ENCODE measurements at places on chromosomes 2 and 18. TPM values are rescaled to one million over a fixed set of nuclear protein-coding genes. Genes with fewer than 3 reads are reported as not detected.

Gene DLGAP1
- total RNA-seq, result 0.45 TPM

Gene KCMF1
- total RNA-seq, result 94.1 TPM

Gene TRIB2
- 4.9 TPM for total RNA-seq

Gene CKAP2L
- 42.1 TPM for total RNA-seq

Gene RGPD5
- total RNA-seq, result 38.6 TPM

Gene GKN2
- total RNA-seq, result not detected

Gene ANKRD30B
- not detected for total RNA-seq

Gene PLEKHA3
- total RNA-seq, result 27.5 TPM

Gene AGXT
- total RNA-seq, result not detected

Gene CFAP53
- 0.26 TPM for total RNA-seq

Gene IL37
- not detected for total RNA-seq

Gene PELI1
- 42.9 TPM for total RNA-seq

DNA sequence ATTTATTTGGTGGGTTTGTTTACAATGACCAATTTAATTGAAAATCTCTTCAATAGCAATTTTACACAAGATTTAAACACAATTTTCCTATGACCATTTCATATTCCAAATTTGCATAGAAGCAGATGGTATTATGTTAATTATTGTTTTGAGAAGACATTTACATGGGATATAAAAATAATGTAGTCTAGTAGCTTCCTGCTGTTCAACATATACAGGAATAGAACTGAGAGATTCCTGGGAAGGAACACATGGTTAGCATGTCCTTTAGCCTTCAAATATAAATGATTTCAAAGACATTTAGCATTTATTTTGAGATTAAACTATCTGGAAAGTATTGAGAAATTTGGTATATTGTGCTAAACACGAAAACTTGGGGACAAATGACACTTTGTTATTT is 129.6 kb downstream of the KCNE4 start:
- no peak overlapping the region for H3K4me3 ChIP-seq

DNA sequence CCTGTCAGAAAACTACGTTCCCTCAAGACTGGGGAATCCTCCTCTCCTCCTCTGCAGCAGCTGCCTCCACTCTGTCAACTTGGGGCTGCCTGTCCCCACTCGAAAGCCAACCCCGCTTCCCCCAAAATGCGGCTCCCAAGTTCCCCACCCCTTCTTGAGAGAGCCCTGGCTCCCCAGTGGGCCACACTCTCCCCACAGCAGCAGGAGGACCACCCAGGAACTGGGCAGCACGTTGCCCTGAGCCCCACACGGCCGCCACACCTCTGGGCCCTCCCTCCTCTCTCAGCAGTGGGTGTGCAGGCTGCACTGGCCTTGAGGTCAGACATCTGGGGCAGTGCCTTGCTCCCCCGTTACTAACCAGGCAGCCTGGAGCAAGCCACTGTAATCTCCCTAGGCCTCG is 9.6 kb upstream of the TEX51 start:
- peaks cover 2% of the 10 kb centered on the region for H3K4me1 ChIP-seq
- H3K27ac ChIP-seq, result no peak overlapping the region
- no peak for DNase-seq
- no peaks in the 10 kb centered on the region for H3K36me3 ChIP-seq
- no peak overlapping the region for H3K4me3 ChIP-seq

DNA sequence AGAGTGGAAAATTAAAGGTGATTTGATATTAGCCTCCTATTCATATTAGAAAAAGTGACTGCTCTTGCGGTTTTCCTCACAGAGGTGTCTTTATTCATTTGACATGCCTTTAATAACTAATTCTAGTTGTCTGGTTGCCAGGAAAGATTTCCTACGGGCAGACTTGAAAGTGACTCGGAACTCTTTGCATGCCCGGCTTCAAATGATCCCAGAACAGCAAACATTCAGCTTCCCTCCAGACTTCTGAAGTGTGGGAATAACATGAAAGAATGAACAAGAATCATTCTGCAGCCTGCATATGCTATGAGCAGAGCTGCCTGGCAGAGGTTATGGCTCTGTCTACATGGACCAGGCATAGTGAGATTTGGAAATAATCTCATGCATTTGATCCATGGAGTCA is 89.6 kb upstream of the PKDCC start:
- no peak for DNase-seq
- H3K4me1 ChIP-seq, result peaks cover 3% of the 10 kb centered on the region
- H3K27ac ChIP-seq, result no peak overlapping the region
- no peak overlapping the region for H3K4me3 ChIP-seq

GRCh38 chr2:176035013-176035691 is 33.1 kb upstream of the LNPK start:
- H3K4me3 ChIP-seq, result no peak overlapping the region
- peaks cover 22% of the 10 kb centered on the region for H3K27me3 ChIP-seq
- H3K27ac ChIP-seq, result no peak overlapping the region
- no peaks in the 10 kb centered on the region for H3K36me3 ChIP-seq
- DNase-seq, result no peak
- H3K4me1 ChIP-seq, result no peaks in the 10 kb centered on the region

- no peaks in the 10 kb centered on the region for H3K36me3 ChIP-seq
- H3K4me1 ChIP-seq, result peaks cover 27% of the 10 kb centered on the region
- no peak overlapping the region for H3K27ac ChIP-seq
- no peak for DNase-seq
- H3K4me3 ChIP-seq, result no peak overlapping the region
Measured at GRCh38 chr2:200310545-200310971, 4.1 kb downstream of the SPATS2L start.

DNA sequence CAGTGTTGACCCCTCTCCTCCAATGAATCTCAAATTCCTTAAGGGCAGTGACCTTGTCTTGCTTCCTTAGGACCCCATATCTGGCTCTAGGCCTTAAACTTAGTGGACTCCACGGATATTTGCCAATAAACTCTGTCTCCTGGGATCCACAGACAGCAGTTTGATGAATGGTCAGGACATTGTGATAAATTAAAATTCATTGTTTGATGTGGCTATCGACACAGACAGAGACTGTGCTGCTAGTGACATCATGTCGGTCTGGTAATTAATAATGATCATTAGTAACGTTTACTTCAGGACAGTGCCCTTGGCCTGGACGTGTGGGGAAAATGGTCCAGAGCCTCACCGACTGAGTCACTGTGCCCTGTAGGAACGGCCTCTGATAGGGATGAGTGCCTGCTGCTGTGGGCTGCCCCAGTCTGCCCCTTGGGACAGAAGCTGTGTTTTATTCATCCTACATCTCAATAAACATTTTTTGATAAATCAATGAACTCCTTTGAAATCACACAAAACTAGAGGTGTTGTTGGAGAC is 5.2 kb upstream of the SLC35F6 start:
- H3K4me1 ChIP-seq, result peaks cover 14% of the 10 kb centered on the region
- no peak overlapping the region for H3K27ac ChIP-seq

- peaks cover 50% of the 10 kb centered on the region for H3K36me3 ChIP-seq
- no peak for DNase-seq
- H3K27me3 ChIP-seq, result no peaks in the 10 kb centered on the region
- H3K4me3 ChIP-seq, result no peak overlapping the region
- peaks cover 41% of the 10 kb centered on the region for H3K4me1 ChIP-seq
- peak overlapping the region; percentile 68 for H3K27ac ChIP-seq
Measured at GRCh38 chr2:143705108-143705707, 576.0 kb downstream of the ARHGAP15 start.

- no peak for DNase-seq
- no peak overlapping the region for H3K27ac ChIP-seq
- no peaks in the 10 kb centered on the region for H3K27me3 ChIP-seq
- H3K4me1 ChIP-seq, result no peaks in the 10 kb centered on the region
- no peak overlapping the region for H3K4me3 ChIP-seq
- H3K36me3 ChIP-seq, result no peaks in the 10 kb centered on the region
Measured at GRCh38 chr2:140624200-140624599, 1506.6 kb downstream of the LRP1B start.

- peaks cover 17% of the 10 kb centered on the region for H3K4me1 ChIP-seq
- peaks cover 6% of the 10 kb centered on the region for H3K27me3 ChIP-seq
- H3K36me3 ChIP-seq, result no peaks in the 10 kb centered on the region
- H3K27ac ChIP-seq, result no peak overlapping the region
- DNase-seq, result peak; percentile 25
Measured at GRCh38 chr2:190627448-190628412, 21.2 kb upstream of the NAB1 start.

DNA sequence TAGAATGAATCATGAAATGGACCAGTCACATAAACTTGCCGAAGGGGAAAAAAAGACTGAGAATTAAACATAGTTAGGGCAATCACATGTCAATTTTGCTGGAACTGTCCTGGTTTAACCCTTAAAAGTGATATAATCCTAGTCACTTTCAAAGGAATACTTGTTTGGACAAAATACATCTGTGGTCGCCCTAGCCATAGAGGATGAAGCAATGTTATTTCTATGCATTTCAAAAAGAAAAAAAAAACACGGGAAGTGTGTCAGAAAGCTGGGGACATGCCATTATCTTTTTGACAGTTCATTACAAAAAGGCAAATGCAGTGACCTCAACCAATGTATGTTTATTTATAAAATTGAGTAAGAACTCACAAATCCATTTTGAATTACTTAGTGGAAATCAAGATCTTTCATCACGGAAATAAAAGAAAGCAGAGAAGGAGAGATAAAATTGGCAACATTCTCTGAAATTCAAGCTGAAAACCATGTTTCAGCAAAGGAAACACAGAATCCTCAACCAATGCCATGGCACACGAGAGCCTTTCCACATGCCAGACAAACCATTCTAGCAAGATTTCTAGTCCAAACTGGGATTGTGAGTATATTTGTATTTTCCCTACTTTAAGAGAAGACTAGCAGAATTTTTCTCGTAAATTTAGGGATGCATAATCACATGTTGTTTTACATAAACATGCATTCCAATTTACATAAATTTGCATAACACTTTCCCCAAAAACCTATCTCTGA is 854.3 kb upstream of the ACVR2A start:
- peaks cover 2% of the 10 kb centered on the region for H3K27me3 ChIP-seq
- H3K4me3 ChIP-seq, result no peak overlapping the region
- DNase-seq, result no peak
- H3K36me3 ChIP-seq, result no peaks in the 10 kb centered on the region

DNA sequence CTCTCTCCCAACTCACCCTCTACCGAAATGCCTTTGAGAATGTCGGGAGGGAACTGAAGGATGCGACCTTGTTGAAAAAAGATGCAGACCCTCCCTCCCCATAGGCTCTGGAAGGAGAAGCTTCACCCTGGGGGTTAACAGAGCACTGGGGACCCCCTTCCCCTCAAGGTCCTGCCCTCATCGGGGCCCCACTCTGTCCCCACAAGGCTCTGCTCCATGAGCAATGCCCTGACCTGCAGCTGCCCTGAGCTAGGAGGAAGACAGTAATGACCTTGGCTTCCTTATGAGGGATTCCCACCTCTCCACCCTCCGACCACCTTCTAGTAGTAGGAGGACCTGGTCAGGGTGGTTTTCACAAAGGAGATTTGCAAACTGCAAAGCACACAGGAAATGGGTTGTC is 44.4 kb upstream of the HPCAL1 start:
- no peak overlapping the region for H3K27ac ChIP-seq
- H3K4me3 ChIP-seq, result no peak overlapping the region
- no peaks in the 10 kb centered on the region for H3K27me3 ChIP-seq

- H3K4me1 ChIP-seq, result no peaks in the 10 kb centered on the region
- H3K4me3 ChIP-seq, result no peak overlapping the region
- DNase-seq, result no peak
- peaks cover 11% of the 10 kb centered on the region for H3K27me3 ChIP-seq
Measured at GRCh38 chr2:100733391-100734187, 86.3 kb upstream of the NPAS2 start.

DNA sequence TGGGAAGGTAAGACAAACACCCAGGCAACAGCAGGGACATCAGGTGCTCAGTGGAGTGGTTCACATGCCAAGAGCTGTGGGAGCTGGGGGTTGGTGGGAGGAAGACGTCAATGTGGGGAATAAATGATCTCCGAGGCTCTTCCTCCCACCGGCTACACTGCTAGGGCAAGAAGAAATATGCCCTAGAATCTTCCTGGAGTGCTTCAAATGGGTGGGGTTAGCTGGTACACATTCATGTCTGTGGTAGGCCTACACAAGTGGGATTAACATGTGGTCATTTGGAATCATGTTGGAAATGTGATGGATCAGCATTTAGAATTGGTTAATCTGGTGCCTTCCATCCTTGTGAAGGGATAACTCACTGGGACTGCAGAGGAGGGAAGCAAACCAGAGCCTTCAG is 12.4 kb upstream of the ZFP36L2 start:
- peaks cover 9% of the 10 kb centered on the region for H3K4me1 ChIP-seq
- no peak for DNase-seq
- H3K27ac ChIP-seq, result no peak overlapping the region
- no peaks in the 10 kb centered on the region for H3K27me3 ChIP-seq
- H3K36me3 ChIP-seq, result peaks cover 1% of the 10 kb centered on the region

DNA sequence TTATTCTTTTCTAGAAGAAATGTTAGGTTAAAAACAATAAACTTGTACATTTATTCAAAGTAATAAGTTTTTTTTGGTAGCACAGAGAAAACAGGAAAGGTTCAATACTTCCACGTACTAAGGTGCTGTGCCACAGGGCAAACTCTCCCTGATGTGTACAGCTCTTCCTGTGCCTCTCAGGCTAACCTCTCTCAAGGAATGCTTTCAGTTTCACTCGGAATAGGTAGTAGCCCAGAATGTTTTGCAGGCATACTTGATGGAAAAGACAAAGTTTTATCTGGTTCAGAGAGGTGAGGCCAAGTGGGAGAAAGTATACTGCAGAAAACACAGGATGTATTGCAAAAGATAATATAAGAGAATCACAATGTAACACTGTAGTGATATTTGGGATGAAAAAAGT is 171.0 kb upstream of the ZFP36L2 start:
- H3K36me3 ChIP-seq, result peaks cover 42% of the 10 kb centered on the region
- H3K27ac ChIP-seq, result no peak overlapping the region
- H3K4me1 ChIP-seq, result peaks cover 7% of the 10 kb centered on the region
- no peak for DNase-seq
- no peaks in the 10 kb centered on the region for H3K27me3 ChIP-seq
- H3K4me3 ChIP-seq, result no peak overlapping the region

DNA sequence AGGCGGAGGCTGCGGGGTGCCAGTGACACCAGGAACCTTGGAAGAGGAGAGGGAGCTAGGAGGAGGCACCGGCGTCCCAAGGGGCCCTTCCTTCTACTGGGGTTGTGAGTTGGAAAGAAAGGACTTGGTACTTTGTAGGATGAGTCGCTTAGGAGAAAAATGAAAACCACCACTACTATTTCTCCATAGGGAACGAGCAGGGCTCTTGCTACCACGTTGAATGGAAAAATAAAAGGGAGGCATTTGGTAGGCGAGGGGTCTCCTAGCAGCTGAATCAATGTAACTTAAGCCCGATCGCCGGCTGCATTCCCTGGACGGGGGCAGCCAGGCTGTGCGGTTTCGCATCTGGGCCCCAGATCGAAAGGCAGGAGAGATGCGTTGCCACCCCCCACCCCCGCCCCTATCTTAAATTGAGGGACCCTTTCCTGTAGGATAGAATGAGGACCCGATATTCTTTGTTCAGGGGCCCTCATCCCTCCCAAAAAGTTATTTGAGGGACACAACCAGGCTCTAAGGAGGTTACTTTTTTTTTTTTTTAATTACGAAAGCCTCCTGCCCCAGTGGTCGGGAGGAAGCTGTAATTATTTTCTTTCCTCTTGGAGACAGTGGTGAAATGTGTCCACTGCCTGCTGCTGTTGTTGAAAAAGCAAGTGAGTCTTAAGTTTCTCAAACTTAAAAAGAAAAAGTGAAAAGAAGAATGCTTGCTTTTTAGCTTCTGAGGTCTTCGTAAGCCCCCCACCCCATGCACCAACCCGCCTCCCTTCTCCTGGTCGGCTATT is 1.3 kb downstream of the IGFBP2 start:
- H3K4me1 ChIP-seq, result peaks cover 18% of the 10 kb centered on the region
- H3K36me3 ChIP-seq, result no peaks in the 10 kb centered on the region
- peaks cover 62% of the 10 kb centered on the region for H3K27me3 ChIP-seq
- DNase-seq, result no peak
